ENCODE measurements at places on chromosomes 1 and 21.
A peak's percentile ranks its signal among the peaks of the same experiment; 100 is the strongest.

DNA sequence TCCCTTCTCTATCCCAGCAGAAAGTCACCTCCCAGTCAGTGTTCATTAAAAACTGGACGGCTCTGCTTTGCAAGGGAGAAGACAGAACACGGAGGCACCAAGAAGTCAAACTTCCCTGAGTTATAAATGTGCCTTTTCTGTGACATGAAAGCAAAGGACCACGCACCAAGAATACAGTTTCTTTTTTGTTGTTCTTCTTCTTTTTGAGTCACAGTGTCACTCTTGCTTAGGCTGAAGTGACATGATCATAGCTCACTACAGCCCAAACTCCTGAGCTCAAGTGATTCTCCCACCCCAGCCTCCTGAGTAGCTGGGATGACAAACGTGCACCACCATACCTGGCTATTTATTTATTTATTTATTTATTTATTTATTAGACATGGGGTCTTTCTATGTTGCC is 22.7 kb downstream of the GLUL start:
- ATAC-seq: no peak

- ATAC-seq: no peak
These were observed 11.3 kb upstream of the RPL5 start for GRCh38 chr1:92820551-92820950.

DNA sequence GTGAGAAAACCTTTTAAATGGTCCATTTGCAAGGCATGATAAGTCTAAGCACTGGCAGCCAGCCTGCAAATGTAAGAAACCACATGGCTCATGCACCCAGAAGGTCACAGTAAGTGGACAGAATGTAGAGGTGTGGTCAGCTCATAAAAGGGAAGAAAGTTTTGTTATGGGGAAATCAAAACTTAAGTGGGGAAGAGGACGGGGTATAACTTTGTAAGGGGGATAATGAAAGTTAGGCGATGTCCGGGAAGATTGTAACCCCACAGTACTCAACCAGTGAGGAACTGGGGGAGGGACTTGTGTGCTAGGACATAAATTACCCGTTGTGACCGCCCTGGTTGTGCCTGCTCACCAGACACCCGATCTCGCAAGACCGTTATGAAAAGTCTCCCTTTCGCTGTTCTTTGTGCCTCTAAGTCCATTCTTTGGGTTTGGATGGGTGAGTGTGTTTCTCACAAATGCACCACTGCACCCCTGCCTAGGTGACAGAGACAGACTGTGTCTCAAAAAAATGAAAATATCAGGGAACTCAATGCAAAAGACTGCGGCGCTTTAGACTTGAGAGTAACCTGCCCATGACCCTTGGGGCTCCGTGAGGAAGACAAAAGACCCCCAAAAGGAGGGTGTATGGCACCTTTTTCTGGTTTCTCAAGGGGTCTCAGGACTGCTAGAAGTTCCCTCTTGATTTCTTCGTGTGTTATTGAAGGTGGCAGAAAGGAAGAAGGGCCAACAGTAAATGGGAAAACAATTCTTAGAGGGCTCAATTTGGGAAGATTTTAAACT is 28.6 kb upstream of the ZNF496 start:
- ATAC-seq: no peak

GRCh38 chr1:89085781-89086180 is 20.8 kb upstream of the GBP1 start:
- peak; percentile 69 for ATAC-seq

DNA sequence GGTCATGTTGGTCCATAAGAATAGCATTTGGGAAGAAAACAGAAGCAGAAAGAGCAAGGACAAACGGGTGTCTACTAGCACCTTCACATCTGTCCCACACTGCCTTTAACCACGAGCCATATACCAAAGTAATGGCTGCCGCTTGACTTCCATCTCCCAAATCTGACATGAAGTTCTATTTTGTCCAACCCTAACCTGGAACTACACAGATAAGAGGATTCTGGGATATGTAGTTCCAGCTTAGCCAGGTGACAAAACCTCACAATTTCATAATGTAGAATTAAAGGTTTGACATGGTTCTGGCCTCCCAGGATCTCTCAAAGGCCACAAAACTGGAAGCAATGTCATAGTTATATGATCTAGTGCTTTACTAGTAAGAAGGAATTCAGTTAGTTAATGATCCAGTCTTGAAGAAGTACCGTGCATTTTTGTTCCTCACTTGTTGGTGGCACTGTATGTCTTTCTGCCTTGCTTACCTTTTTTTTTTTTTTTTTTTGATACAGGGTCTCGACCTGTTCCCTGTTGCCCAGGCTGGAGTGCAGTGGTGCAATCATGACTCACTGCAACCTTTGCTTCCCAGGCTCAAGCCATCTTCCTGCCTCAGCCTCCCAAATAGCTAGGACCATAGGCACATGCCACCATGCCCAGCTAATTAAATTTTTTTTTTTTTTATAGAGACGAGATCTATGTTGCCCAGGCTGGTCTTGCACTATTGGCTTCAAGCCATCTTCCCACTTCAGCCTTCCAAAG is 17.5 kb downstream of the PTGFRN start:
- no peak for ATAC-seq

- ATAC-seq: no peak
These were observed 8.1 kb downstream of the ODF2L start for GRCh38 chr1:86387916-86388627.

DNA sequence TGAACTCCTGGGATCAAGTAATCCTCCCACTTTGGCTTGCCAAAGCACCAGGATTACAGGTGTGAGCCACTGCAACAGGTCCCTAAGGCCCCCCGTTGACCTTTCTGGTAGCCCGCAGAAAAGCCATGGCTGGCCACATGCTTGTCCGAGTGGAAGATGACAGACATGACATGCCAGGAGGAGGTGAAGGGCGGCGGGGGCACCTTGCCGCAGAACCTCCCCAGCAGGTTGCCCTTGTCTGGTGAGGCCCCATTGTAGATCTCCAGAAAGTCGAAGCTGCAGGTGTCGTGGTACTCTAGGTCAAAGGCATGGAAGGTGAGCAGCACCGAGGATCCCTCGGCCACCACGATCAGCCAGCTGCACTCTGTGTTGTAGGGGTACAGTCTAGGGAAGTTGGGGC is 8.4 kb downstream of the CDCP2 start:
- ATAC-seq: no peak

DNA sequence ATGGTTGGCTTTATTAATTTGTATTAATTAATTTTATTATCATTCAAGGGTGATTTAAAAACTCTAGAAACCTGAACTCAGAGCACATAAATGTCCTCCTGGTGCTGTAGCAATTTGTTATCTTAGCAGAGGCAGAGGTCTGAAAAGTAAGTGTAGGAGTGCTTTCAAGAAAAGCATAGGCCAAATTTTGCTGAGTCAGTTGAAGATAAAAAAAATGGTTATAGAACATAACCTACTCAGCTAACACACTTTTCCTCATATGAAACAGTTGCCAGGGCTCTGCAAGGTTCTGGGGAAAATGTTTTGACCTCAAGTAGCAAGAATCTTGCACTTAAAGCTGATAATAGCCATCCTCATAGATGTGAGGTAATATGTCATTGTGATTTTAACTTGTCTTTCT is 53.5 kb upstream of the CHODL start:
- ATAC-seq: no peak

- no peak for ATAC-seq
These were observed 79.5 kb downstream of the GLIS1 start for GRCh38 chr1:53659436-53659835.

DNA sequence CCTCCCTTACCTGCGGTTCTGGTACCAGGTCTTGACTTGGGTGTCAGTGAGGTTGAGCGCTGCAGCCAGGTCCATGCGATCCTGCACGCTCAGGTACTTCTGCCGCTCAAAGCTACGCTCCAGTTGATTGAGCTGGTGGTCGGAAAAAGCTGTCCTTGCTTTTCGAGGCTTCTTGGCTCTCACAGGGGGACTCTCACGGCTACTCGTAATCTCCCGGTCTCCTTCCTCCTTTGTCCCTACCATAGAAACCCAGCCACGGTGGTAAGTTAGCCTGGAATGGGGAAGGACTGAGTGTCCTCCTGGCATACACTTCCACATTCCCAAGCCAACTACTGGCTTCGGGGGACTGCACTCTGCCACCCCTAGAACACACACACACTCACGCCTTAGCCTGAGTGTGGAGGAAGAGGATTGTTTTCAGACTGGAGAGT is 2.6 kb downstream of the BARHL2 start:
- ATAC-seq: no peak

- peak; percentile 77 for ATAC-seq
These were observed 74.4 kb downstream of the CAMTA1 start for GRCh38 chr1:6859415-6860343.

GRCh38 chr1:106619080-106619826 is 437.2 kb upstream of the PRMT6 start:
- ATAC-seq: no peak

DNA sequence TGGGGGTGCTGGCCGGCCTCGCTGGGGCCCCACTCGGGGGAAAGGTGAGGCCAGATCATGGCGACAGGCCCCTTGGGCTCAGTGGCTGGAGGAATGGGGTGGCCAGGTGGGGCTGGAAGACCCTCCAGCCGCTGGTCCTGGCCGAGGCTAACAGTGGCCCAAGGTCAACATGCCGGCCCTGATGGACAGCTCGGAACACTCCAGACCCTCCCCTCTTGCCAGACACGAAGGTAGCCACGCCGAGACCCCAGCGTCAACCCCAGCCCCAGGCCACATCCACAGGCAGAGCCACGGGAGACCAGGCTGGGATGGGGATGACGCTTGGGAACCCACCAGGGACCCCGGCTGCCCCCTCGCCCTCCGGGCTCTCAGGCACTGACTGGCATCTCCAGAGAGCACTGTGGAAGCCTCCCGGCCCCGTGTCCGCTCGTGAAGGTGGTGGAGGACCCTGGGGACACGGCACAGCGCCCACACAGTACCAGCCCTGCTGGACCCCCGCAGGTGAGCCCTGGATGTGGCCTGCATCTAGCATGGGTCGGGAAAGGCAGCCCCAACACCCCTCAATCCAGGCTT is 905 bp upstream of the C1QTNF12 start:
- ATAC-seq: no peak

- ATAC-seq: peak; percentile 23
These were observed 4.1 kb downstream of the AXDND1 start for GRCh38 chr1:179369751-179370341.

- peak; percentile 48 for ATAC-seq
These were observed 64.3 kb downstream of the PRKAA2 start for GRCh38 chr1:56709269-56709880.

DNA sequence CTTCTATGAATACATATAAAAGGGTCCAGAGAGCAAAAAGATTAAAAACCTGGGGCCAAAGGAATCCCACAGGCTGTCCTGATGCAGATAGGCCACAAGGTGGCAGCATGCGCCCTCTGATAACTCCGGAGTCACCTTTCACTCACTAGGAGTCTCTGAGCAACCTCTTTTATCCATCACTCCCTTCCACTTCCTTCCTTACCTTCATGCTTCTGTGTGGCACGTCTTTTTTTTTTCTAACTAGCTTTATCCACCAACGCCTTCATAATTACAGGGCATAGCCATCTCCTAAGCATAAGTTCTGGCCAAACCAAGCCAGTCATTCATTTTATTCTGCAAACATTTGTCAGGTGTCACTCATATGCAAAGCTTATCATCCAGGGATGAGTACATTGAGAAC is 3.9 kb upstream of the PGLYRP4 start:
- peak; percentile 65 for ATAC-seq

DNA sequence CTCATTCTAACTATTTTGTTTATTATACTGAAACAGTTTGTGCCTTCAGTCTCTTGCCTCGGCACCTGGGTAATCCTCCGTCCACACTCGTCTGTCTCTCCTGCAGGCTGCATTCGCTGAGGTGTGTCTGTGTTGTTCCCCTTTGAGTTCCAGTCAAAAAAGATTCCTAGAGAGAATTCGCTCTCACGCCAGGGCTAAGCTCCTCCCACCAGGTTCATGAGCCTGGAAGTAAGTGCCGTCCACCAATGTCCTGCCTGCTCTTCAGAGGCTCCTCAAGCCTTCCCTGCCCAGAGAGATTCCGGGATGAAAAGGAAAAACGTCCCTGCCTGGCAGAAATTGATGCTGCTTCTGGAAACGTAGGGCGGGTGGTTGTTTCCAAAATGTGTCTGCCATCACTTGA is 12.9 kb downstream of the KIAA2013 start:
- ATAC-seq: no peak

- ATAC-seq: peak; percentile 52
These were observed 15.4 kb downstream of the BTG2 start for GRCh38 chr1:203320591-203321272.

DNA sequence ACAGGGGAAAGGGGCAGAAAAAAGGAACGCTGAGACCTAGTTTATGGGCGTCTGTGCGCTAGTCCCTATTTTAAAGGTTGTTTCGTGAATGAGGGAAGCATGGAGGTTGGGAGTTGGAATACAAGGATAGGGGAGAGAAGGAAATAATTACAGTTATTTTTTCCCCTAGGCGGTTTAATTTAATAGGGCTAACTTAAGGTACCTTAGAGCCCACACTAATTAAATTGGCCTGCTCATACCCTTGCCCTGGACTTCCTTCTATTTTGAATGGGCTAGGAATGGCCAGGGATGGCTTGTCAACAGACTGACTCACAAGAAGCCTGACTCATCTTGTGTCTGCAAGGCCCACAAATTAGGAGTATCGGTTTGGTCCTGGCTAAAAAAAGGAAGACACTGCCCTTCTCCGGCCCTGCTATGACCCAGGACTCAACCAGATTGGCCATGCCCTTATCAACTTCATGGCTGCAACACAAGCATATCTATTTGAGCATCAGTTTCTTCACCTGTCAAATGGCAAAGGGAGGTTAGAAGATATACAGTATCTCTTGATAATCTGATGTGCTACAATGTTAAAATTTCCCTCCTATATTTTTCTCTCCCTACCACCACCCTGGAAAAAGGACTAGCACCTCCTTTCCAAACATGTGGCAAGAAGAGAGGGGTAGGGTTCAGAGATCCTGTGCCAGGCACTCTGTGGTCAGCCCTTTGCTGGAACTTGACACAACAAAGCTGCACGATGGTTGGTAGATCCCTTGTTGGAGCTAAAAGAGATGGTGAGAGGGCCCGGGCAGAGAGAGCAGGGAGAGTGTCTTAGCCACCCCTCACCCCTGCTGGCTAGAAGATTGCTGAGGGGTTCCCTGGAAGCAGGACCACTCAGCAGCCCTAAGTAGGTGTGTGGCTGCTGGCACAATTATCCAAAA is 2.2 kb upstream of the SSBP3 start:
- ATAC-seq: no peak

DNA sequence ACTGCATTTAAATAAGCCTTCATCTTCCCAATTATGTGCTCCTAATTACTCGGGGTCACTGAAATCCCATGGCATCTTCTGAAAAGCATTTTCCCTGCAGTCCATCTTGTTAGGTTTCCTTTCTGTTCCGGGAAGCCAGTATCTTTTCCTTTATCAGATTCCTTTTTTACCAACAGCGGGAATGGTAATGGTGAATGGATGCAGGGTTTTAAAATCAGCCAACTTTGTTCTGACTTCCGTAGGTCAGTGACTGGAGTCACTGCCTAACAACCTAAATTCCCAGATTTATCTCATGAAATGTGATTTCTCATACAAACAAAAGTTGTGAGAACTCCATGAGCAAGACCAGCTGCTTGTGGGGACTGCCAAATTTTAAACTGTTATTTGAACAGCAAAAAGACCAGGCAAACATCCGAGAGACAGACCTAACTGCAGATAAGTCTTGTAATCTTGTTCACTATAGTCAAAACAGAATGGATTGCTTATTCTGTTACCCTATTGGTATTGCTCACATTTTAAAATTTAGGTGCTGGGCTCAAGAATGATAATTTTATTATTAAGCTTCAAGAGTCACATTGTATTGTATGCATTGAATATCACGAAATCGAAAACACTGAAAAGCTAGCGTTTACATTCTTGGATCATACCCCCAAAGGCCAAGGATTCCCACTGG is 1.2 kb upstream of the RWDD3 start:
- no peak for ATAC-seq
